GM20000 (cell line): ENCODE measurements at places on chromosomes 5 and 9.

- no peak for DNase-seq
Measured at GRCh38 chr5:143073766-143074165, 303.6 kb downstream of the ARHGAP26 start.

DNA sequence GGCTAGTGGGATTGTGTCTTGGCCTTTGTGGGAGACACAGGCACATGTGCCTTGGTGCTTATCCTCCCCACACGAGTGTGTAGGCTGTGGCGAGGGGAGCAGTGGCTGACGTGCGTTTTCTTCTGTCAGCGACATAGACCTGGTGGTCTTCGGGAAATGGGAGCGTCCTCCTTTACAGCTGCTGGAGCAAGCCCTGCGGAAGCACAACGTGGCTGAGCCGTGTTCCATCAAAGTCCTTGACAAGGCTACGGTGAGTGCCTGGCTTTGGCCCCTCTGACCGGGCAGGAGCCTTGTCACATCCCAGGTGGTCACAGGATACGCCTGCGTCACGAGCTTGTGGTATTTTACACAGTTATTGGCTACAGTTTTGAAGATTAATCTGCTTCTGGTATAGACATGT is 26.4 kb downstream of the TENT4A start:
- no peak for DNase-seq

DNA sequence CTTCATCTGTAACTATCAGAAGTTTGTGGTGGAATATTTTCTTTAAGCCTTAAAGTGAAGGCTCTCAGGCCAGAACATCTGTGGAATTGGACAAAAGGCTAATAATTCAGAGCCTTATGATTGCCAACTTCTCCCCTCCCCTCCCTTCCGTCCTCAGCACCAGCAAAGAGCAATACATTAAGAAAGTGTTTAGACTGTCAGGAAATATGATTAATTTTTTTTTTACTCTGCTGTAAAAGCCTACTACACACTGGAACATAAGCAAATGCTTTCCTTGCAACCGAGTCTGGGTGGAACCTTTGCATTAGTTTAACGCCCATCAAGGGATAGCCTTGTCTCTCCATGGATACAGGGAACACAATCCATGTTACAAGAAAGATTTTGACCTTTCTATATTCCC is 110.3 kb upstream of the TARS1 start:
- no peak for DNase-seq

- no peak for DNase-seq
Measured at GRCh38 chr5:130541617-130542221, 623.3 kb downstream of the HINT1 start.

DNA sequence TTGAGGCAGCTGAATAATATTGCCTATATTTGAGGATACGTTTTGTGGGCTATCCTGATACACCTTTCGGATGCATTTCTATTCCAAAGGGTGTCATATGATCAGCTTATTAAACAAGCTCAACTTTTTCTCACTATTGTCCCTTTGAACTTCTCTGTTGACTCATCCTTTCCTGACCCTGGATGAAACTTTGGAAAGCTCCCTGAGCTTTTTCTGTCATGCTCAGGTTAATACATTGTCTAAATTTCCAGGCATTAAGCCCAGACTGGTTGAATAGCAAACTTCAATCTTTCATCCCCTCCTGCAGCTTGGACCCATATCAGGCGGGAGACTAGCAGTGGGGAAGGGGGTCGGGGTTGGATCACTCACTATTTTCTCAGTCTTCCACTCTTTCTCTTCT is 104.9 kb upstream of the PTPN3 start:
- no peak for DNase-seq

DNA sequence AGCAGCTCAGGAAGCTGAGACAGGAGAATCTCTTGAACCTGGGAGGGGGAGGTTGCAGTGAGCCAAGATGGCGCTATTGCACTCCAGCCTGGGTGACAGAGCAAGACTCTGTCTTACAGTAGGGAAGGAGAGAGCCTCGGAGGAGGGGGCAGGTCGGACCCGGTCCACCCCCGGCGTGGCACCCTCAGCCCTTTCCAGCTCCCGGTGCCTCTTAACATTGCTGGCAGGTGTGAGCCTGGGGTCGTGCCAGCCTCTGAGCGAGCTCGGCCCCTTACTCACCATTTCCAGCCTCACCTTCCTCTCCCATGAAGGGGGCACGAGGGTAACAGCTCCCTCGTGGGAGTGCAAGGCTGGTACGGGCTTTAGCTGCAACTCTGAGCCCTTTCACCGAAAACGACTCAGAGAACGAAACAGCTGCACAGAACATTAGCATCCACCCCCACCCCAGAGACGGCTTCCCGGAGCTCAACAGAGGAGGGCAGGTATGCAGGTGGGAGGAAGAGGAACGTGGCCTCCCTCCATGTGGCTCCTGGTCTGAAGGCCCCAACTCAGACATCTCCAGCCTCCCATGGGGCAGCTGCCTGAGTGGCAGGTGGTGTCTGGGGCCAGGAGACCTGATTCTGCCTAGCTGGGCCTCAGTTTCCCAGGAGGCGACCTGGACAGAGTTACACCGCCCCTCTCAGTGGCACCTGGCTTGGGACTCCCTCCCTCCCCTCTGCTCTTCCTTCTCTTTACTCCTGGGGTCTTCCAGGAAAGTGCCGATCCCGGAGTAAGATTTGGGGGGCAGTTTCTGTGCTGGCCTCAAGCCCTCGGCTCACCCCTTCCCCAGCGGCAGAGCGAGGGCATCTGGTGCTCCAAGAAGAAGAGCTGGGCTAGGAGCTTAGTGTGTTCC is 28.5 kb upstream of the ABO start:
- DNase-seq, result no peak

DNA sequence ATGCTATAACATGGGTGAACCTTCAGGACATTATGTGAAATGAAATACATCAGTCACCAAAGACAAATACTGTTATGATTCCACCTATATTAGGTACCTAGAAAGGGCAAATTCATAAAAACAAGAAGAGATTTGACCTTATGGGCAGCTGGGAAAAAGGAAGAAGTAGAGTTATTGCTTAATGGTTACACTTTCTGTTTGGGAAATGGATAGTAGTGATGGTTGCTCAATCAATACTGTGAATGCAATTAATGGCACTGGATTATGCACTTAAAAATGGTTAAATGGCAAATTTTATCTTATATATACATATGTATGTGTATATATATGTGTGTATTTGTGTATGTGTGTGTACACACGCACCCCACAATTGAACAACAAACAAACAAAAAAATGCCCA is 15.2 kb downstream of the FKBP15 start:
- DNase-seq, result no peak

GRCh38 chr5:41648996-41649395 is 138.6 kb upstream of the PLCXD3 start:
- no peak for DNase-seq
